ENCODE measurements at places on chromosomes 6 and 20.

GRCh38 chr20:50982363-50982762 lies 23.7 kb downstream of the MOCS3 start:
- DNase-seq: no peak

DNA sequence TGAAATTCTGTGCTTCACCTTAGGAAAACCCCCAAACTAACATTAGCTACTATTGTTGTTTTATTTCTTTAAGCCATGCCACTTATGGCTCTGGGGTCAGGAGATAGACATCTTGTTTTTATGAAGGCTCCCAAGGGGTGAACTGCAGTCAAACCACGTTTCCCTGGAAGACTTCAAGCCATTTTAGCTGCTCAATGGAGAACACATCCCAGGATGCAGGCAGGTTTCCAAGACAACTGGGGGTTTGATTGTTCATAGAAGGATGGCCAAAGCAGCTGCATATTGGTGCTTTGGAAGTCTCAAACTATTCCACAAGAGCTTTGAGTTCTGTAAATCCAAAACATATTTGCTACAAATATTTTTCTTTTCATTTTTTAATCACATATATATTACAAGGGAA lies 818.0 kb downstream of the MAFB start:
- DNase-seq: no peak

GRCh38 chr20:45345104-45345936 lies 2.9 kb downstream of the SDC4 start:
- no peak for DNase-seq

DNA sequence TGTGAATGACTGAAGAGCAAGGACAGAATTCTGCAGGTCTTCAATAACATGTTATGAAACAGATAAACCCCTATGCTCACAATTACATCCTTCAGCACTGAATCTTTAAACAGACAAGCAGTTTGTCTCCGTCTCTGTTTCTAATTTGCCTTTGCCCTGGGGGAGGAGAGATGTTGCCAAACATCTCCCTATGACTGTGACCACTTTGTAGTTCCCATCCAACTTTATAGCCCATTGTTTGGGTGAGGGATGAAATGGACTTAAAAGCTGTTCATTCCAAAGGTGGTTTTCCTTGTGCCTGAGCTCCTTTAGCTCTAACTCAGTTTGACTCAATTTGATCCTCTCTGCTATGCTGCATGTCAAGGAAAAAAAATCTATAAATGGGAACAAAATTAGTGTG lies 19.5 kb upstream of the ADTRP start:
- no peak for DNase-seq

- DNase-seq: no peak
These were observed 159.2 kb downstream of the MTFR2 start for GRCh38 chr6:136090929-136091328.

GRCh38 chr20:34980543-34981233 lies 25.0 kb downstream of the MYH7B start:
- DNase-seq: no peak

- no peak for DNase-seq
These were observed 11.8 kb upstream of the IBTK start for GRCh38 chr6:82259389-82259788.

DNA sequence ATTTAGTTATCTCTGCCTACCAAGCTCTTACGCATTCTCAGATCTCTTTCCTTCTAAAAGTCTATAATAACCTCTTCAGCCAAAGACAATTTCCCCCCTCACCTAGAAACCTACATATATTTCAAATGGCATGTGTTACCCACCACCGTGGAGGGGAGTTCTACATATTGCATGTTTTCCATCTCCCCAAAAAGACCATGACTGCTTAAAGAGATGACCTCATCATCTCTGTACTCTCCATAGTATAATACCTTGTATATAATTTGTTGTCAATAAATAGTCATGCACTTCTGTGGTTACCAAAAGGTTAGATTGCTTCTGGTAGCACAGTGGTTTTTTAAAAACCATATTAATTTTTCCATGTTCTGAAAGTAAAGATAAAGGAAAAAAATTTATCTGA lies 148.4 kb downstream of the TBX18 start:
- DNase-seq: no peak

DNA sequence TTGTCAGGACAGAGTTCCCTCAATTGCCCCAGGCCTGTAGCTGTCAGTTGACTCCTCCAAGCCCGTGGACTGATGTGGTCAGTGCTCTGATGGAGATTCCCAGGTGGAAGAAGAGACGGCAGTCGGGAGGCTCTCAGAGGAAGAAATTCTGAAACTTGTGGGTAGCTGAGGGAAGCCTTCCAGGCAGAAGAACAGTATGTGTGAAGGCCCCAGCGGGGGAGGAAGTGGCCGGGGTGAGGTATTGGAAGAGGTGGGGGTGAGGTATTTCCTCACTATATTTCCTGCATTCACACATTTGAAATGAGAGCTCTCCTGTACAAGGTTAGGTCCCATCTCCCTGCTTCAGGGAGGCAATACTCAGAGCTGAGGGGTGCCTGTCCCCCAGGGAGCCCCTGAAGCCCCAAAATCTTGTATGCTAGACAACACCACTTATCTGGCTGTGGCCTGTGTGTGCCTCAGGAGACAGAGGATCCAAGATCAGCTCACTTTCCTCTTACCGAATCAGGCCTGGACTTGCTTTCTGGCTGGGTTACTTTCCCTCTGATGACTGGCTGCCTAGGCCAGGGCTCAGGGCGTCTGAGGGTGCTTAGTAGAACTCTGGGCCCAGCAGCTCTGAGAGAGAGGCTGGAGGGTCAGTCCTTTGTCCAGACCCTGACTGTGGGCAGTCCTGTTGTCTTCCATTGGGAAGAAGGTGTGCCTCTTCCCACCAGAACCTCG lies 49.3 kb upstream of the MYL9 start:
- no peak for DNase-seq

- no peak for DNase-seq
These were observed 194.7 kb upstream of the SOX4 start for GRCh38 chr6:21398741-21399325.

DNA sequence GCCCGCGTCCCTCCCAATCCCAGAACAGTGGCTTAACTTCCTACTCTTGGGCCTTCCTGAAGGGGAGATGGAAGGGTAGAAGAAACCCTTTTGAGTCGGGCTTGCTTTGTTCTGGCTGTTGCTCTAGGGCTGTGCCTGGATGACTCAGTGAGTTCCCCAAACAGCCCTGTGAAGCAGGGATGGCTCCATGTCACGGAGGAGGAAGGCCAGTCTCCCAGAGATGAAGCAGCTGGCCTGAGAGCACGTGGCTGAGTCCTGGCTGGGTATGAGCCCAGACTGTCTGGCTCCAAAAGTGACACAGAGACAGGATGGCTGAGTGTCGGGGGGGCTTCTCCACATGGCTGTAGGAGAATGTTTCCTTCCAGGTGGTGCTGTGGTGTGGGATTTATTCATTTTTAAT lies 4.6 kb downstream of the SYTL3 start:
- peak; percentile 71 for DNase-seq

DNA sequence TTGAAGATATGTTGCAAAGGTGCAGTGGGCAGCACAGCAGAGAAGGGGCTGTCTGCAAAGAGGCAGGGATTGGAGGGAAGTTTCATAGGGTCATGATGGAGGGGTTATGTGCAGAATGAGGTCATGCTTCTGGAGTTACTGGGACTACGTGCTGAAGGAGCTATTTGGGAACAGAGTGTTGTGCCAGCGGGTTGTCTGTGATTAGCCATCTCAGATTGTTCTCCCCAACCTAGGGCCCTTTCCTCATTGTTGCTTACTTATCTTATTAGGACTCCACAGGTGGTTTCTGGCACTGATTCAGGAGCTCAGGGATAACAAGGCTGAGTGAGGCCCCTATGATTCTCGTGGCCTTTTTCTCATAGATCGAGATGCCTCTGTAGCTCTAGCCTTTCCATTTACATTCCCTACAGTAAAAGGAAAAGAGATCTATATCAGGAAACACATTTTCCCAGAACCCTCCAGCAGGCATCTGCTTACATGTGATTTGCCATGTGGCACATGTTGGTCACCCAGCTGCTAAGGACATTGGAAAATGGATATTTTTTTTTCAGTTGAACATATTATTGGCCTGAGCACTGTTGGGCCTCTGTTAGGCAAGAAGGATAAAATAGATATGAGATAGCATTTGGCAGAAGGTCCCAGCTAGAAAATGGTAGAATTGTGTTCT lies 429.6 kb upstream of the PLCB4 start:
- no peak for DNase-seq

DNA sequence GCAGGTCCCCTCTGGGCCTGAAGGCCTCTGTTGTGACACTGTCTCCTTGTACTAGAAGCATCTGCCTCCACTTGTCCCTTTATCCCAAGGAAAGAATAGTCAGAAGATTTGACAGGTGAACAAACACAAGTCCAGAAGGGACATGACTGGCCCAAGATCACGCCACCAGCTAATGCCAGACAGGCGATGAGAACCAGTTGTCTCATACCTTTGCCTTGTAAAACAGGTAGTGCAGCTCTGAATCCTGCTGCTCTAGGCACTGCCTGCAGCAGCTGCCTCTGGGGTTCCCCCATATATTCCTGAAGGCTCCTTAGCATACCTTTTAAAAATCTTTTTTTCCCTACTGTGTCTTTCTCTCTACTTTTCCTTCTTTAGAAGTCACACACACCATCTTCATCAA lies 25.0 kb downstream of the SCAND1 start:
- DNase-seq: no peak

DNA sequence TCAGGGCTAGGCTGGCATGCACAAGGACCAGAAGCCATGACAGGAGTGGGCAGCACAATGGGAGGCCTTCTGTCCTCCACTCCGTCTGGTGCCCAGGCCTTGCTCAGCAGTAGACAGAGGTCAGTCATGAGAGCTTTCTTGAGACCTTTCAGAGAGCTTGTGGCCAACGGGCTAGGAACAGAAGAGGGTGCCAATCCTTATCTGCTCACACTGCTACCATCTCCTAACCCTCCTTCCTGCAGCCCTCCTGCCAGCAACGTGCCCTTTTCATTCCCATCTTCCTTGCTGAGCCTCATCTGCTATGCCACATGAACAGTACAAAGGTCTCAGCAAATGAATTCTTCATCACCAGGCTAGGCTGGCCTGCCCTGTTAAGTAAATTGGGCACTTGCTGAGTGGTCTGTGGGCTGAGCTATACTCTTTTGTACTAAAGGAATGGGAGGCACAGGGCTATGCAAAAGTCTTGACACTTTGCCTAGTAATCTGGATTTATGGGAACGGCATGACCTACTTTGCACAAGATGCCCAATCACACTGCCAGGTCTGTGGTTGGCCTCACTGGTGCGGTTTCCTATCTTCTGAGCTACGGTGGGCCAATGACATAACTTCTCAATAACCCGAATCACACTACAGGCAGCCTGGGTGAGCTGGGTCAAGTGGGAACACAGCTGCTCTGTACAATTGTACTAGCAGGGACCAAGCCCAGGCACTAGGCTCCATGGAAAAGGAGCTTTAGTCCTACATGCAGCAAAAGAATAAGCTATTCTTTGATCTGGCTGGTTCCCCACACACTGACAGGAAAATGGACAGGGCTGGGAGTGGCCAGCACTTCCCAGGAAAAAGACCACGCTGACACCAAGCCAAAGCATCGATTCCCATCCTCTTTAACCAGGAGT lies 47.8 kb downstream of the ELOVL5 start:
- no peak for DNase-seq

DNA sequence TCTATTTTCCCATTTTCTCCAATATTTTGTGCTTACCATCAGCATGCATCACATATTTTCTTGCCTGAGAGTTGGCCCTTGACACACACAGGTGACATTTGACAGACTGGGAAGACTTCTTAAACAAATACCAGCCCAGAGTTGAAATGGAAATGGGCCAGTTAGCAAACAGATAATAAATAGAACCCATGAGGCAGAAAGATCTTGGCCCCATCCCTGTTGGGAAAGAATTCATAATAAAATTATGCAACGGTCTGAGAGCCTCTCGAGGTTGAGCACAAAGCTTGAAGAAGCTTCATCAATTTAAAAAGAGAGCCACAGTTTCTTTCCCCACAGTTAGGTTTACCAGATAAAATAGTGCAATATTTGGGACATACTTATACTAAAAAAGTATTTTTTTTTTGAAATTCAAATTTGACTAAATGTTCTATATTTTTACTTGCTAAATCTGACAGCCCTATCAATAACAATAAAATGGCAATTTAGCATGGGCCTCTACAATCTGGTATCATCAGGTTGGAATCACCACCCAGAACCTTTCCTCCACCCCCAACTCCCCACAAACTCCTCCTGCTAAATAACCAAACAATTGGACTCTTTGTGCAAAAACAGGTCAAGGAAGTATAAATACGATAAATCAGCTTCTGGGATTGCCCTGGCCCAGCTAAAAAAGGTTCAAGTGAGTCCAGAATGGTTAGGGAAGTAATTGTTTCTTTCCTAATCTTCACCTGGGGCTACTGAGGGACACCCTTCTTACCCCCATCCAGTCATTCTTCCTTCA lies 129.8 kb downstream of the CD164 start:
- no peak for DNase-seq

- DNase-seq: peak; percentile 33
These were observed 4.0 kb downstream of the DXO start for GRCh38 chr6:31967926-31968320.

DNA sequence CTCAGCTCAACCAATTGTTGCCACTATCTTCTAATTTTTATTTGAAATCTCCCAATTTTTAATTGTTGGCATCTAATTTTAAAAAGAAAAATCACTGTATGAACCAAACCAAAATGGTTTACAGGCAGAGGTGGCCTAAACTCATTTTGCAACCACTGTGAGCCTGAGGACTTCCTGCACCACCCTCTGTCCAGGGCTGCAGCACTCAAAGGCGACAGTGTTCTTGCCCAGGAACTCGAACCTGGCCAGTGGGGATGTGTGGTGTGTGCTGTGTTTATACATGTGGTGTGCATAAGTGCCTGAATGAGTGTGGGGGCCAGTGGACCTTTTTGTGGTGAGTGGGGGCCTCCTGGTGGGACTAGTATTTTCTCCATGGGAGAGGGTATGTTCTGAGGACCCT lies 24.4 kb upstream of the SLC22A7 start:
- DNase-seq: no peak

DNA sequence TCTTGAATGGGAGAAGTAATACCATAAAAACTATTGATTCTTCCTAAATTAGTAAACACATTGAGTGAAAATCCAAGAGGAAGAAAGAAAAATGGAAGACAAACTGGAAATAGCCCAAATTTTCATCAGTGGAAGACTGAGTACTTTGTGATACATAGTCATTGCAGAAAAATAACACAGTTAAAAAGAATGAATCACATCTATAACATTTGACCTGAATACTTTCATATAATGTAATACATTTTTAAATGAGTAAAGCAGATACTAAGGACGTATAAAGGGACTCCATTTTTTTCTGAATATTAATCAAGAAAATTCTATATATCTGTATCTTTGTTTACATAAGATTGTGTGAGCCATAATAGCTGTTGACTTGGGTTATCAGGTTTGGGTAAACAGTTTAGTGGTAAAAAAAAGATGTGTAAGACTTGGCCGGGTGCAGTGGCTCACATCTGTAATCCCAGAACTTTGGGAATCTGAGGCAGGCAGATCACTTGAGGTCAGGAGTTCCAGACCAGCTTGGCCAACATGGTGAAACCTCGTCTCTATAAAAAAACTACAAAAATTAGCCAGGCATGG lies 4.3 kb upstream of the SLC17A2 start:
- DNase-seq: no peak

GRCh38 chr6:33007831-33008400 lies 1.5 kb downstream of the HLA-DOA start:
- no peak for DNase-seq

- no peak for DNase-seq
These were observed 45.7 kb upstream of the TSHZ2 start for GRCh38 chr20:52926505-52926904.

GRCh38 chr6:55943329-55943728 lies 67.9 kb upstream of the BMP5 start:
- DNase-seq: no peak

Measured in sciatic nerve (tissue), 2 donors.